ENCODE measurements at places on chromosomes 2 and 18.
A peak's percentile ranks its signal among the peaks of the same experiment; 100 is the strongest.

GRCh38 chr2:130380096-130380934 is 24.5 kb downstream of the PTPN18 start:
- no peak for DNase-seq

DNA sequence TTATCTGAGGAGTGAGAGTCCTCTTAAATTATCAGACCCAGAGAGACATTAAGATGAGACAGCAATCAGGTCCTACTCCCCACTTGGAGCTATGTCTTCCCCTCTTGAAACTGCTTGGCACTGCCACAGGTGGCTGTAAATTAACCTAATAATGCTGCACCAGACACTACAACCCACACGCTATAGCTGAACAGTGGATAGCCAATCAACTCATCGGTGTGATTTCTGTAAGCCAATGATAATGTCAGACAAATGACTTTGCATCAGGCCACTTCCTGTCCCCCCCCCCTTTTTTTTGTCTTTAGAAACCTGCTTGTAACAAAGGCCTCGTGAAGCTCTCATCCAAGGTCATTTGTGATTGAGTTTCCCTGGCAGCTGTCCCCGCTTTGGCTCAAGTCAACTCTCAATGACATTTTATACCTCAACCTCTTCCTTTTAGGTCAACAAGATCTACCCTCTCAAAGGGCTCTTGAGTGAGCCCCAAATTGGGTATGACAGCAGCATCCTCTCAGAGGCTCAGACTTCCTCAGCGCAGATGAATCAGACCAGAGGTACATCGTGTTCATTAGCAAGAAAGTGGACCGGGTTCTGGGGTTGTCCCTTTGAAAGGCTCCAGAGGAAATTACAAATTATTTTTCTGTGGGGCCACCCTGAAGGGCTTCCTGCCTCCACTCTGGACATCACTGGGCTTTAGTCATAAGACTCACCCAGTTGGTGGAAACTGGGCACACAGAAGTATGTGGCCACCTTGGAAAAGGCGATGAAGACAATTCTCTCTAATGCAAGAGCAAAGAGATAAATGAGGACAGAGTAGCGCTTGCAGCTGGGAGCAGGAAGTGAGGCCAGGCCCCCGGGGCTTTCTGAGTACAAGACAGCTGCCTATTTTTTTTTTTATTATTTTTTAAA is 73.6 kb downstream of the COPS8 start:
- no peak for DNase-seq

- DNase-seq: no peak
These were observed 10.4 kb downstream of the PAIP2B start for GRCh38 chr2:71216501-71216900.

DNA sequence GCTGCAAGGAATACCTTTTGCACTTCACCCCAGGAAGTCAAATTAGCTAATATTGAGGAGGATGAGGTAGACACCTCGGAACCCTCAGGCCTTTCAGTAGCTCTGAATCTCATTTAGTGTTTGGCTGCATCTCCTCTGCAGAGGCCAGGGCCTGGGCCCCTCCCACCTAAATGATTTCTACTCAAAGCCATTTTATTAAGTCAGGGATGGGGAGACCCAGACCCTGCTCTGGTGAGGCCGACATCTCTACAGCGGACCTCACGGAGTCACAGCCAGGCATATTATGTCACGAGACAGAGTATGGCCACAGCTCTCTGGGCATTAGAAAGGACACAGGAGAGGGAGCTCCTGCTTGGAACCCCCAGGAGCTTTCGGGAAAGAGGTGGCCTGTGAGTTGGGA is 305.5 kb downstream of the ALK start:
- no peak for DNase-seq

- no peak for DNase-seq
These were observed 173.3 kb upstream of the MGAT5 start for GRCh38 chr2:134080386-134081089.

DNA sequence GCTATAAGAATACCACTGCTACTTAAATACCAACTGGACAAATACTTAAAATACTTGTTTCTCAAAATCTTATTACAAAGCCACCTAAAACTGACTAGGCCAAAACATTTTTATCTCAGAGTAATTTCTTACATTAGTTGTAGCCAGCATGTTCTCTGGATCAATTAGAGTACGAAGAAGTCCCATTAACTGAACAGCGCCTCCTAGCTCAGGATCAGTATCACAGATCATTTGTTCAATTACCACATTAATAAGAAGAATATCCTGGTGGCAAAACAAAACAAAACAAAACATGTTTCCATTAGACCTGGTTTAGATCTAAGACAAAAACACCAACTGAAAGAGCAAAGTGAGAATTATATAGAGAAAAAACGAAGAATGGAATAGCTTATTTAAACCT is 36.0 kb downstream of the PPP4R3B start:
- DNase-seq: no peak

- peak; percentile 22 for DNase-seq
These were observed 199.6 kb downstream of the HRH4 start for GRCh38 chr18:24659827-24660720.

DNA sequence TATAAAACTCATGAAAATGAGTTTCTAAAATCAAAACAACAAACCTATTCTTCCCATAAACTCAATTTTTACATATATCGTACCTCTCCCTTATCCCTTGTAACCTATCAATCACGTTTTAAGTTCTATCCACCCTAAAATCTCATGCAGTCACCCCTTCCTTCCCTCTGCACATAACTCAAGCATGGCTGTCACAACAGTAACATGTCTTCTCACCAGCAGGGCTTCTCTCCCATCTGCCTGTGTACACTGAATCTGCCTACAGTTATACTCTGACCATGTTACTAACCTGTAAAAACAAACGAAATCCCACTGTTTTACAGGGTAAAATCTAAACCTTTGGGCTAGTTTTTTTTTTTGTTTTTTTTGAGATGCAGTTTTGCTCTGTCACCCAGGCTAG is 68.2 kb downstream of the MAP4K3 start:
- no peak for DNase-seq

GRCh38 chr2:105369777-105370690 is 28.8 kb downstream of the FHL2 start:
- peak; percentile 58 for DNase-seq

DNA sequence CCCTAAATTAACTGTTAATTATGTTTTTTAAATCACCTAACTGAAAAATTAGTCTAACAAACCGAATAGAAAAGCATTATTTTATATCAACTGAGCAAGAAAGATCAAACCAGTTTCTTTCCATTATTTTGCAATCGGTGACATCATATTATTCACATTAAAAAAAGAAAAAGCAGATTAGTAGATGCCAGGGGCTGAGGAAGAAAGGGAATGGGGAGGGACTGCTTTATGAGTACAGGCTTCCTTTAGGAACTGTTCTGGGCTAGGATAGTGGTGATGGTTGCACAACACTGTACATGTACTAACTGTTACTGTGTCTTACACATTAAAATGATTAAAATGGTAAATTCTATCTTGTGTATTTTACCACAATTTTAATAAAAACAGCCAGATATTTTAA is 59.3 kb downstream of the COBLL1 start:
- no peak for DNase-seq

DNA sequence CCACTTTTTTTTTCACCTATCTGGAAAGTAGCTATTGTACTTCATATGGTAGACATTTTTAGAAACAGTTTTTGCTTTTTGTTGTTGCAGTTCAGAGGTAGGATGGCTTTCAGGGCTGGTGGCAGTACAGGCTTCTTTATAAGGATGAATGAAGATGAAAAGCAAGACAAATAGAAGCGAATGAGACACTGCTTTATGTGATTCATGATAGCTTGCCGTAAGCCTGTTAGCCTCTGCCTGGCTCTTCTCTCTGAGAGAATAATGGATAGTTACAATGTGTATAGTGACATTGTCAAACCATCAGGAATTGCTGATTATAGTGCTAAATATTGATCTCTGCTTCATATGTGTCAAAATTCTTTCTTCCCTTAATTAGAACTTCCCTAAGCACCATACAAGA is 173.7 kb downstream of the NR4A2 start:
- no peak for DNase-seq

DNA sequence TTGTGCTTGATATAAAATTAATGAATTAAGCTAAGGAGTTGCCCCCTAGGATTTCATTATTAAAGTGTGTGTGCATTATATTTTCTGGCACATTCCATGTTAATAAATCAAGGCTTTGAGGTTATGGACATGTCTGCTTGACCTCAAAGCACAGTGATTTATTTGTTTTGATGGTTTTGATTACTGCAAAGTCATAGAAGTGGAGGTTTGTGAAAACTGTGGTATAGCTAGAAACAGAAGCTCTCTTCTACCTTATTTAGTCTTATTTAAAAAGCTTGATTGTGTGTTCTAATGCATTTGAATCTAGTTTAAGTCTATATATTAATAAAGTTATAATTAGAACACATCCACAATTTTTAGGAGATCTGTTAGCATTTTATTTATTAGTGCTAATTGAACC is 32.2 kb downstream of the DOK6 start:
- DNase-seq: no peak

DNA sequence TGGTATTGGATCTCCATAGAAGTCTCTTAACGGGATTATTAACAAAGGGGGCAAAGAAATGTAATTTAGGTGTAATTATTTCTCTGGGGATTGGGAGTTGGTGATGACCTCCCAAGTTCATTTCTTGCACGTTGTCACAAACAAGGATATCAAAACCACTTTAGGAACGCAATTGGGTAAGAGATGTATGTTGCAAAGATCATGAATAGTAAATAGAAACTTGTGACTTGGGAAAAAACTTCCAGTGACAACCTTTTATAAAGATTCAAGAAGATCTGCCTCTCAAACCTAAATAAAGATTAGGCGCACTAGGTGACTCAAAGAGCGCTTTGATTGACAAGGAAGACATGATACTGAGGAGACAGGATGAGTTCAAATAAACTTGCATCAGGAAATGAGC is 127.8 kb upstream of the TRIB2 start:
- DNase-seq: no peak

- DNase-seq: no peak
These were observed 127.0 kb upstream of the KLHL14 start for GRCh38 chr18:32899819-32900218.

DNA sequence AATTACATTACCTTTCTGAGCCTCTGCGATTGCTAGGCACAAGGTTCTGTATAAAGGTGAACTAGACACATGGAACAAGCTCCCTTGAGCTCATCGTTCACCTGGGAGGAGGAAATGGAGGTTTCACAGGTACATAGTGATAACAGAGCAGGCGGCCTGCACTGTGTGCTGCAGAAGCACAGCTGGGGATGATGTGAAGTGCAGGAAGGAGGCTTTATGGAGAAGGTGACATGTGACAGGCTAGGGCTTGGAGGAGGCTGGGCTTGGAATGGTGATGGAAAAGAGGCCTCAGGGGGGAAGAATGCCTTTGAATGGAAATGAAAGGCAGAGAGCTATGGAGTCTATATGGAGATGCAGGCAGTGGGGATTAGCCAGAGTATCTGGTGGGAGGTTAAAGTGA is 22.9 kb downstream of the MARCHF4 start:
- no peak for DNase-seq

DNA sequence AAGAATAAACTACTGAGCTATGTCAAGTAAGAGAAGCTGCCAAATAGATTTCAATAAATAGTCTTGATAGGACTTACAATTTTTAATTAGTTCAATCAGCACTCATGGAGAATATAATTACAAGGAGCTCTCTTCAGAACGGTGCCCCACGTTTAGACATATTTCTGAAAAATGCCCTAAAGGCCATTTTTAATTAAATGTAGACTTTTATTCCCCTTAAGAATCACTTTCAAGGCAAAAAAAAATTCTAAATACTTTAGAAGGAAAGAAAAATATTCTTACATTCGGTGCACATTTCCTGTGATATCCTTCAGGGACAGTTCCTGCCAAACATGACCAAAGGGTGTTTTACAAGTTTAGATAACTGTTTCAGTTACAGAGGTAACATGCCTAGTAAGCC is 202.5 kb upstream of the CDH7 start:
- DNase-seq: no peak

DNA sequence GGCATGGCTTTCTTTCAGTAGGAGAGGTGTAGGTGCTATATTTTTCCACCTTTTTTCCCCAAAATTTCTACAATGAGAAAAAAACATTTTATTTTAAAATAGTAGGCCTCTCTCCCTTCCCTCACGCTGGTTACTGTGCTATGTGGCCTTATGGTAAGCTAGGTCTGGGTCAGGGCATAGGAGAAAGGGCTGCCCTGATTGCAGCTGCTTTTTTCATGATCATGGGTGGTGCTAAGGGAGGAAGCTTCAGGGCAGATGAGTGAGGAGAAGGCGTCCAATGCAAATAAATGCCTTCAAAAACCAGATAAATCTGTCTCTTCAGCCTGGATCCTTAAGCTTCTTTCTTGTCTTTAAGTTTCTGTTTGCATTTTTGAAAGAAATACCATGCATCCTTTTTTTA is 246.4 kb downstream of the ALPK2 start:
- no peak for DNase-seq

DNA sequence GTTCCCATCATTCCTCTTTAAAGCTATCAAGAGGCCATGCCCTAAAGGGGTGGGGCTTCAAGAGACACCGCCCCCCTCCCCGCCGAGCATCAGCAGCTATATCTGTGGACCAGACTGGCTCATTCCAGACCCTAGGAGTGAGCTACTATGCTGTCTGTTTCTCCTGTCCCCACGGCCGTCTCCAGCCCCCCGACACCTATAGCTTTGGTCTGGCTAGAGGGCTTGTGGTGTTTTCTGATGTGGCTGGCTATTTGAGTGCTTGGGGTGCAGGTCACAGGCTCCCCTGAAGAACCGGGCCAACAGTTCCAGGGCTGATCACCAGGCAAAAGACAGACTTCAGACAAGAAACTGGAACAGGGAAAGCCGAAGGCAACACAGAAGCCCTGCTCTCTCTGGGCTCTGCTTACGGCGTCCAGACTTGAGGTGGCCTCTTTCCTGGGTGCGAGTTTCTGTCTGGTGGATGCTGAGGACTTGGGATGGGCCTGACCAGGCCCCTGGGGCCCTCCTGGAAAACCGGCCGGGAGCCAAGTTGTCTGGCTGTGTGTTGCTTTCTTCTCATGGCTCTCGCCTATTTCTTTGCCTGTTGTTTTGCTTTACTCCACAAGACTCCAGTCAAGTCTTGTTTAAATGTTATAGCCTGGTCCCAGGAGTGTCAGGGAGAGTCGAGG is 83.6 kb downstream of the KLHL29 start:
- DNase-seq: no peak

DNA sequence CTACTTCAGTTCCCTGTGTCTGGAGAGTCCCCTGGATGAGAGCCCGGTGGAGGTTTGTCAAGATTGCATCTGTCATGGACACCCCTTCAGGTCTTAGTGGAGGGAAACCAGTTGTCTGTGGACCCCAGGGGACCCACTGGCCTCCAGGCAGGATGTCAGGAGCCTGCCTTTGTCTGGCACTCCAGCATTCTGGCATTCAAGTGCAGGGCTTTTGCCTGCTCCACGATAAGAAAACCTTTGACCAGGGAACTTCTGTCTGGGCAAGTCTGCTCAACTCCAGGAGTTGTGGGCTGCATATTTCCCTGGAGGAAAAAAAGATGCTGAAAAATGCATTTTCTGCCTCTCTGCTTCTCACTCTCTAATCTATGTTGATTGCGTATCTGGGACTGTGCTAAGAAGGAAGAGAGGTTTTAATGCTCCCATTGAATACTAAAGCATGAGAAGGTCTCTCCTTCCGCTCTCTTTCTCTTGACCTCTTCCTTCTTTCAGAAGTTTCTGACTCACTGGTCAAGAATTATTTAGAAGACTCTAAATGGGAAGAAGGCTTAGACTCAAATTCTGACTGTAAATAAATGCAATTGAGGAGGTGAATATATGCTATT is 104.5 kb downstream of the MMADHC start:
- DNase-seq: no peak
